ENCODE measurements at places on chromosomes 7 and 10.

- DNase-seq: no peak
Observed at GRCh38 chr7:136150311-136150710, 173.2 kb upstream of the MTPN start.

DNA sequence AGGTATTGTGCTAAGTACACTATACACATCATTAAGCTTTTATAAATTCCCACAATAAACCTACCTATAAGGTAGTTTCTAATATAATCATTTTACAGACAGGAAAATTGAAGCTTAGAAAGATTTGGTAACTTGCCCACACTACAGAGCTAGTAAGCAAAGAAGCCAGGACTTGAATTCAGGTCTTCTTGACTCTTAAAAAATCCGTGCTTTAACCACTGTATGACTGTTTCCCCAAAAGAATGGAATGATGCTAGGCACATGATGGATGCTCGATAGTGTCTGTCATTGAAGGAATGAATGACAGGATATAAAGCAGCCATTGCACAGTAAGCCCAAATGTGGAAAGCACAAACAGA lies 26.6 kb downstream of the ZNF800 start:
- no peak for DNase-seq

GRCh38 chr10:86481761-86482160 lies 39.8 kb downstream of the WAPL start:
- no peak for DNase-seq

DNA sequence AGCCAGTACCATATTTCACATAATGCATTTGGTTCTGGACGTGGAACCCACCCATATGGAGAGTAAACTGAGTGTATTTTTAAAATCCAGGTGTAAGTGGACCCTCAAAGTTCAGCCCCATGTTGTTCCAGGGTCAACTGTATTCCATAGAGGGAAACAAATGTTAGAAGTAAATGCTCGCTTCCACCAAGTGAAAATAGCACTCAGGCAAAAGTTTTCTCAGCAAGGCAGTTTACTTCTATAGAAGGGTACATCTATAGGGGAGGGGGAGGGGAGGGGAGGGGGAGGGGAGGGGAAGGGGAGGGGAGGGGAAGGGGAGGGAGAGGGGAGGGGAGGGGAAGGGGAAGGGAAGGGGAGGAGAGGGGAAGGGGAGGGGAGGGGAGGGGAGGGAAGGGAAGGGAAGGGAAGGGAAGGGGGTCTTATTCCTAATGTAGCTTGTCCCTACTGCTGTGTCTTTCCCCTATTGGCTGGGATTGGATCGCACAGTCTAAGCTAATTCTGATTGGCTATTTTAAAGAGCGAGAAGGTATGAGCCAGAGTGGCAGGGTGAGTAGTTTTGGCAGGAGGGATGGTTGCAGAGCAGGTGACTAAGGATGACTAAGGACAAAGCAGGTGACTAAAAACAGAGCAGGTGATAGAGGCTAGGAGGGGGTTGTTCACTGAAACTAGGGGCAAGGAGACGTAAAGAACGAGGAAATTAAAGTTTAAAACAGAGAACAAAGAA lies 29.1 kb downstream of the GARIN1A start:
- no peak for DNase-seq

- DNase-seq: peak; percentile 97
Observed at GRCh38 chr7:99504603-99505323, at the start of gene ZKSCAN5. Gene ZKSCAN5 (plus strand): TSS chr7:99504662. CDS start chr7:99506045, 1,383 bp downstream.

GRCh38 chr7:116145245-116145852 lies 65.0 kb upstream of the TES start:
- DNase-seq: no peak

DNA sequence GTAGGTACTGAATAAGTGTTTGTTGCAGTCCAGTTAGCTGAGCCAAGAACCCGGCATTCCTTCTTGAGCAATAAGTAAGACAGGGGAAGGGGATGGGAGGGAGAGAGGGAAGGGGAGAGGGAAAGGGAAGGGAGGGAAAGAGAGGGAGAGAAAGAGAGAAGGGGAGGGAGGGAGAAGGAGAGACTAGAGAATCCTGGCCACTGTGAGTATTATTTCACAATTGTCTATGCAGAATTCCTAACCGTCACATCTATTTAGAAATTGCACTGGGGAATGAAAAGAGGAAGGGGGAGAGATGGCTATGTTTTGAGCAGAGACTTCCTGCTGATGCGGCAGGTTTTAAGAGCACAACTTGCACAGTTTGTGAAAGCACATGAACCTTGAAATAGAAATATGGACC lies 251.4 kb upstream of the ZMIZ1 start:
- DNase-seq: peak; percentile 48

DNA sequence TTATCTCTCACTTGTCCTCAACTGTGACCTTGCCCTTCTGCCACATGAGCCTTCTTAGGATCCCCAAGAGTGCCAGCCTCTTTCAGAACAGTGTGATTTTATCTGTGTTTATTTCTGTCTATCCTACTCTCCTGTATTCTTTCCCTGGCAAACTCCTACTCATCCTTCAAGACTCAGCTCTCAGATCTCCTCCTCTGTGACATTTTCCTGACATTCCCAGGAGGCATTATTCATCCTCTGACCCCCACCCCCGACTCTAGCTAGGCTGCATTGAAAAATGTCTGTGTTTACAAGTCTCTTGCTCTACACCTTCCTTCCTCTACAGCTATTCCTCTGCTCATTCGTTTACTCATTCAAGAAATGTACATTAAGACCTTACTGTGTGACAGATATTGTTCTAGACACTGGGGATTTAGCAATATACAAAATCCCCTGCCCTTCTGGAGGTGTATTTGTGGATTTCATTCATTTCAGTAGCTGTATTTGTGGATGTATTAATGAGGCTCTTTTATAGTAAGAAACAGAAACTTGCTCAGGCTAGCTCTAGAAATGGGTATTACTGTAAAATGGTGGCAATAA lies 61.4 kb upstream of the COMTD1 start:
- no peak for DNase-seq

- DNase-seq: no peak
Observed at GRCh38 chr10:131899116-131899690, 1.6 kb upstream of the PPP2R2D start.
